ENCODE measurements at places on chromosomes 16 and 17.

GRCh38 chr16:54402270-54402669, 115.7 kb upstream of the IRX3 start:
- DNase-seq, result no peak

DNA sequence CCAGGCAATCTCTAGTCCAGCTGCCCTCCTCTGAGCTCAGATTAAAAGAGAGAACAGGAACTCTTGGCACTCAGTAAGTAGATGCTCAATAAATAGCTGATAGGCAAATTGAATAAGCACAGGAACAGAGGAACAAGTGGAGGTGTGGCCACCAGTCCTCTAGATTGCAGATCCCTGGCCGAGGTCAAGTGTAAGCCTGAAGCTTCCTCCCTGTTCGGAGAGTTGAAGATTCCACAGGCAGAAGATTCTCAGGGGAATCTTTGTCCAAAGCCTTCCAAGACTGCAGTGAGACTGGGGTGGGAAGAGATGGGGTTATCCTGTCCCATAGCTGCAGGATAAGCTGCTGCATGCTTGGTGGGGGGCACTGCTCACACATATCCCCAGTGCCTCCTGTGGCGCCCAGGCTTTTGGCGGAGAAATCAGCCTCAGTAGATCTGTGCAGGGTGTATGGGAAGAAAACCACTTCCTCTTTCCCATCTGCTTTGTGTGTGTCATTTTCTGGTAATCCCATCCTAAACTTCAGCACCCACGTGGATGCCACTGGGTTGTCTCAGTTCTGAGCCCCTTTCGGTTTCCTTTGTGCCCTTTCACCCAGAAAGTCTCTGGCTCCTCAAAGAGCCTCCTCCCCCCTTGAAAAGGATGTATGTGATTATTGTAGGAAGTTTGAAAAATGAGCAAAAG, 12.1 kb downstream of the CD300A start:
- DNase-seq, result no peak

DNA sequence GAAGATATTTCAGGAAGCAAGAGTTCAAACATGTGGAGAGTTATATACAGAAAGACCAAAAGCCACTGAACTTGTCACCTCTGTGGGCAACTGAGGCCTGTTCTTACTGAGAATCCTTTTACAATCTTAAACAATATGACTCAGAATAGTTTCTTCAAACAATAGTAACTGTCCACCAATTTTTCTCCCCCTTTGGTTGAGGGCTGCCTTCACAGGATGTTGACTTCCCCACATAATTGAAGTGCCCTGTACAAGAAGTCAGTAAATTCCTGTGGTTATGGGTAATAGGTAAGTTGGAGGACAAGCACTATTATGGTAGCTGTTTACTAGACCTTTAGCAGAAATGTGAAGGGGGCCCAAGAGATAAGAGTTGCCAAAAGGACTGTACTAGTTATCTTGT, 215.8 kb downstream of the CDH8 start:
- no peak for DNase-seq

DNA sequence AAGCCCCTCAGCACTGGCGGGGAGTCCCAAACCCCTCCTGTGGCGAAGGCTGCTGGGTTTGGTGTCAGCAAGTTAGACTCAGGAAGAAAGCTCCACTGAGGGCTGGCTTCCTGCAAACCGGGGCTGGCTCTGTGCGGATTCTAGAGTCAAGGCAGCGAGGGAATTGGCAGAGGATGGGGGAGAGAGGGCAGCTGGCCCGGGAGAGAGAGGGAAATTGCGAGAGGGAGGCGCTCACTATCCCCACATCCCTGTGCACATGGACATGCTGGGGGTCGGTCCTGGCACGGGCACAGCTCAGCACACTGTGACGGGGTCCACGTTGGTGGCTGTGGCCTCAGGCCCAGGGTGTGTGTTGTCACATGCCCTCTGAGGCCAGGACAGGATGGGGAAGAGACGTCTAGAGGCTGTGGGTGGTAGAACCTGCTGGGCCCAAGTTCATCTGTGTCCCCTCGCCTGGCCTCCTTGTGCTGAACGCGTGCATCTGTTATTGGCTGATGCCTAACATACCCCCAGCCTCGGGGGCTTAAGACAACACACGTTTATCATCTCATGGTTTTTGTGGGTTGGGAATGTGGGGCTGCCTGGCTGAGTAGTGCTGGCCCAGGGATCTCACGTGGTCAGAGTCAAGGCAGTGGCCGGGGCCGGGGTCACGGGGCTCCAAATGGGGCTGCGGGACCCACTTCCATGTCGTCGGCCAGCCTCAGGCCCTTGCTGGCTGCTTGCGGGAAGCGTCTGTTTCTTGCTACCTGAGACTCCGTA, 16.7 kb upstream of the JPH3 start:
- DNase-seq, result no peak

GRCh38 chr16:85395207-85395912, 217.8 kb upstream of the GSE1 start:
- no peak for DNase-seq

DNA sequence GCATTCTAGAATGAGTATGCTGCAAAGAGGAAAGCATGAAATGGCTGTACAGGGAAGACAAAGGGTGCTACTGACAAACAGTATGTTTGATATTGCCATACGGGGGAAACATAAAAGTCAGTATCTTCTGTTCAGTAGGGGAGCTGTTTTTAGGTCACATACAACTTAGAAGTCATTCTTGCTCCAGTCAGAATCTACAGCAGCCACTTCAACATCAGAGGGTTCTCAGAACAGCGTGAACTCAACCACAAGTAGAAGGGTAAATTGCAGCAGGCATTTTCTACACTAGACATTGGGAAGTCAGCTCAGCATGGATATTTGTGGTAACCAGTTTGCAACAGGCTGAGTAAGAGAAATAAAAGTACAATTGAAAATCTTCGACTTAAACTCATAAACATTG, 1241.8 kb upstream of the GOT2 start:
- DNase-seq, result no peak

DNA sequence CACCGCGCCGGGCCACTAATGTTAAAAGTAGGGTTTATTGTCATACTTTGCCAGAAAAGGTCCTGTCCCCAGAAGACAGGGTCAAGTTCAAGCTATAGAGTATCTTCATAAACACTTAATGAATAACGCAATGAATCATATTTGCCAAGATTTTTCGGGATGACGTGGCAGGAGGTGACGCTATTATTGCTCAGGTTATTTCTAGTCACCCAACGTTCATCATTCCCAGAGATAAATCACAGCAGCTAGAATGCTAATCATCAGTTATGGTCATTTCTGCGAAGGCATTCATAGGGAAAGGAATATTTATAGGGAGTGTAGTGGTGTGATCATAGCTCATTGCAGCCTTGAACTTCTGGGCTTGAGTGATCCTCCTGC, 2.0 kb downstream of the TMC5 start:
- no peak for DNase-seq

DNA sequence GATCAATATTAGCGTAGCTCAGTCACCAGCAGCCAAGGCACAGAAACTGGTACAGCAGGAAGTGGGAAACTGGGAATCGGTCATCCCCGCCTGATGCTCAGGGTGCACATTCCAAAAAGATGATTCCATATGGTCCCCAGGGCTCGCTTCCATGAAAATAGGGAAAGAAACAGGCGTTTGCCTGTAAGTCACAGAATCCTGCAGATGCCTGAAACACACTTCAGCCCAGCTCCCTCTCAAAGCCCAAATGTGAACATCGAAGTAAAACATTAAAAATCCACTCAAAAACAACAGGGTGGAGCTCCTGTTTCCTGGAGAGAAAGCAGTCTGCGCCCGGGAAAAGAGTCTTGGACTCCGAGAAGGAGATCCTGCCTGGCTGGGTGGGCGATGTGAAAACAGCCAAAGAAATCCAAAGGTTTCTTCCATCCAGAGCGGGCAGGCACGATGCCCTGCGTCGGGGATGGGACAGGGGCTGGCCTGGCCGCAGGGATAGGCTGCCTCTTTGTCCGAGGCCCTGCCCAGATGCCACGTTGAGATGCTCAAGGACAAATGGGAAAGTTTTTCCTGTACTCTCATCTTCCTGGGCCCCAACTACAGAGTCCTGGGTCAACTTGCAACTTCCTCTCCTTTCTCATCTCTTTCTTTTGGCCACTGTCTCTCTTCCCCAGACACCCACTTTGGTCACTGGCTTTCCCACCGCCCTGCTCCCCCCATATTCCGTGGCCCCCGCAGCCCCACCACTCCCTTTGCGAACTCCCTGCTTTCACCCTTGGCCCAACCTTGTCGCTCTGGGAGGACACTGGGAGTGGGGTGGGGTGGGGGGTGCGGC, 743 bp downstream of the WIPI1 start:
- no peak for DNase-seq

DNA sequence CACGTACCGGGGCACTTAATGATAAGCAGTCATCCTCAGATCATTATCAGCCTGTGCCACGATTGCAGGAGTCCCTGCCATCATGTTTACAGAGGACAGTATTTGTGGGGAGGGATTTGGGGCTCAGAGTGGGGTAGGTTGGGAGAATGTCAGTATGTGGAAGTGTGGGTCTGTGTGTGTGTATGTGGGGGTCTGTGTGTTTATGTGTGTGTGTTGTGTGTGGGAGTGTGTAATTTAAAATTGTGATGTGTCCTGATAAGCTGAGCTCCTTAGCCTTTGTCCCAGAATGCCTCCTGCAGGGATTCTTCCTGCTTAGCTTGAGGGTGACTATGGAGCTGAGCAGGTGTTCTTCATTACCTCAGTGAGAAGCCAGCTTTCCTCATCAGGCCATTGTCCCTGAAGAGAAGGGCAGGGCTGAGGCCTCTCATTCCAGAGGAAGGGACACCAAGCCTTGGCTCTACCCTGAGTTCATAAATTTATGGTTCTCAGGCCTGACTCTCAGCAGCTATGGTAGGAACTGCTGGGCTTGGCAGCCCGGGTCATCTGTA, 13.5 kb upstream of the EFCAB13 start:
- no peak for DNase-seq

DNA sequence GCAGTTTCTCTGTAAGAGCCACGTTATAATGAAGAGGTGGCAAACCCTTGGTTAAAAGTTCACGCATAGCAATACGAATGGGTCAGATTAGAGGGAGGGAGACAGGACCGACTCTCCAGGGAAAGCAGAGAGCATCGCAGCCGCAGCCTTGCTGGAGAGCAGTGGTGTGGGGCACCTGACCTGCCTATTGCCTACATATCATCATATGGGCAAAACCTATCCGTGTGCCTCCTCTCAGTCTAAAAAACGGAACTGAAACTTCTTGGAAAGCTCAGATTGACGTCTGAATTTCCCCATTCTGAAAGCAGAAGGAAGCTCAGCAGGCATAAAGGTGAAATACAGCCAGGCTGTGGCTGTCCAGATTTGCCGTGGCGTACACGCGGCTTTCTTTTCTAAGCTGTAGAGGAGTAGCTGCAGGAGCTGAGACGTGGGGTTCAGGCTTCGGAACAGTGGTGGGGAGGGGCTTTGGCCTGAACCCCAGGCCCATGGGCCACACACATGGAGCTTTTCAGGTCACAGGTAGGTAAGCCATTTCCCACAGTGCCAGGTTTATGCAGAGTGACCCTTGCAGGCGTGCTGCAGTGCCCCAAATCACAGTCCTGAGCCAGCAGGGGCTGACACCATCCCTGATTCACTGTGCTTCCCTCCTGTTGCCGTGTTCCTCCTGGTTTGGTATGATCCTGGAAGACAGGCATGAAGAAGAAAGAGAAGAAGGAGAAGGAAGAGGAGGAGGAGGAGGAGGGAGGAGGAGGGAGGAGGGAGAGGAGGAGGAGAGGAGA, 41.6 kb upstream of the TNRC6C start:
- no peak for DNase-seq

- DNase-seq, result peak; percentile 54
Observed at GRCh38 chr16:27317738-27318391, 4.1 kb downstream of the IL4R start.

- DNase-seq, result no peak
Observed at GRCh38 chr16:4746991-4747574, 12.7 kb downstream of the DNAAF8 start.

- no peak for DNase-seq
Observed at GRCh38 chr17:78108726-78109488, 19.6 kb downstream of the TMC6 start.

DNA sequence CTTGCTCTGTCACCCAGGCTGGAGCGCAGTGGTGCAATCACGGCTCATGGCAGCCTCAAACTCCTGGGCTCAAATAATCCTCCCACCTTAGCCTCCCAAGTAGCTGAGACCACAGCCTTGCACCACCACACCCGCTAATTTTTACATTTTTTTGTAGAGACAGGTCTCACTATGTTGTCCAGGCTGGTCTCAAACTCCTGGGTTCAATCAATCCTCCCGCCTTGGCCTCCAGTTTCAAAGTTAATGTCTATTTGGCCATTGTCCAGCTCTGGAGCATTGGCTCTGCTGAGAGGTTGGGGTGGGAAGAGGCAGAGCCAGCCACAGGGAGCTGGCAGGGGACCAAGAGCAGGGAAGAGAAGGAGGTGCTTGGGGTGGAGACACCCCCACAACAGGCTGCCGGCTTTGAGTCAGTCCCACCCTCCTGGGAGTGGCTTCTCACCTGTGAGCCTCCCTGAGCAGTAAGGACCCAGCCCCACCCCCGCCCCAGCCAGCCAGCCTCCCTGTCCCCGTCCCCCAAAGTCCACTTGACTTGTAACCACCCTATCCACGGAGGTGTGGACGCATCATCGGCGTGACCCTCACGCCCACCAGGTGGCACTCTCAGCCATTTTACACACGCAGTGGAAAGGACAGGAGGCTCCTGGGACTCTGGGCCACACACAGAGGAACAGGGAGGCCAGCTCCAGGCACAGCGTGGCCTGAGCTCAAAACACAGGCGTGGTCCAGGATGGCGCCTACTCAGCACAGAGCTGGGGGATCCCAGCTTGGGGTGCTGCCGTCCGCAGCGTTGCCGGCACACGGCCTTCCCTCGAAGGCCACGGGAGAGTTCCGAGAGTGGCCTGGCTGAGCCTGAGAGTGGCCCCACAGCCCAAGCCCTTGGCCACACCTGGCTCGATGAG, 22.8 kb upstream of the PVALEF start:
- peak; percentile 72 for DNase-seq

DNA sequence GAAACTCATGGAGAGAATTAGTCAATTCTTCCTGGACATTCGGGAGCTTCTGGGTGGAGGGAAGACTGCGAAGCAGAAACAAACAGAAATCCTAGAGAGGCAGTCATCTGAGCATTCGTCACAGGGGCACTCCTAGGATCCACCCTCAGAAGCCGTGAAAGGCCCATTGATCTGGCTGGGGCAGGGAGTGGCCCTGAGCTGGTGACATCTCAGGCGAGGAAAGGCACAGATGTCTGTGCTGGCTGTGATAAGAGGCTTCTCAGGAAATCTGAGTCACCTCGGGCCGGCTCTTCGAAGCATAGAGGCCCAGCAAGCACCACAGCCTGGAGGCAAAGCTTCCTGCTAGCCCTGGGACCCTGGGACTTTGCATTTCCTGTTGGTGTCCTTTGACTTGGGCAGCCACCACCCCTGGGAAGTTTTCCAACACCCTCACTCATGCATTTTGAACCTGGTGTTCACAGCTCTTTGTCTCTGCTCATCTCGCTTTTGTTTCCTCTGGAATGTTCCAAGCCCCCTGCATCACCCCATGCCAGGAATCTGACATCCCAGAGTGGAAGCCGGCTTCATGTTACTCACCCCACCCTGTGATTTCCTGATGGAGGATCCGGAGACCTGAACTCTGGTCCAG, 23.3 kb upstream of the CDRT4 start:
- no peak for DNase-seq

GRCh38 chr16:21645261-21645721, 7.1 kb downstream of the IGSF6 start:
- peak; percentile 38 for DNase-seq

GRCh38 chr16:11640987-11641817, 27.1 kb upstream of the SNN start:
- peak; percentile 32 for DNase-seq
